ENCODE measurements at places on chromosomes 4 and X.

- DNase-seq = no peak
Observed at GRCh38 chr4:112288455-112288854, 2.8 kb upstream of the TIFA start.

- no peak for DNase-seq
Observed at GRCh38 chr4:85776579-85776978, 301.6 kb downstream of the ARHGAP24 start.

- DNase-seq = no peak
Observed at GRCh38 chr4:3463556-3464348, 646 bp downstream of the DOK7 start.

- no peak for DNase-seq
Observed at GRCh38 chr4:24872720-24873119, 40.1 kb downstream of the CCDC149 start.

GRCh38 chrX:53682885-53683555 is 3.5 kb downstream of the HUWE1 start:
- DNase-seq = peak; percentile 21

- DNase-seq = no peak
Observed at GRCh38 chr4:8732681-8733243, 138.9 kb downstream of the HMX1 start.

GRCh38 chr4:85728464-85728863 is 253.5 kb downstream of the ARHGAP24 start:
- DNase-seq = no peak

- no peak for DNase-seq
Observed at GRCh38 chrX:10726647-10727046, 106.3 kb upstream of the MID1 start.

GRCh38 chr4:45477311-45477733 is 646.5 kb downstream of the GABRG1 start:
- DNase-seq = no peak

DNA sequence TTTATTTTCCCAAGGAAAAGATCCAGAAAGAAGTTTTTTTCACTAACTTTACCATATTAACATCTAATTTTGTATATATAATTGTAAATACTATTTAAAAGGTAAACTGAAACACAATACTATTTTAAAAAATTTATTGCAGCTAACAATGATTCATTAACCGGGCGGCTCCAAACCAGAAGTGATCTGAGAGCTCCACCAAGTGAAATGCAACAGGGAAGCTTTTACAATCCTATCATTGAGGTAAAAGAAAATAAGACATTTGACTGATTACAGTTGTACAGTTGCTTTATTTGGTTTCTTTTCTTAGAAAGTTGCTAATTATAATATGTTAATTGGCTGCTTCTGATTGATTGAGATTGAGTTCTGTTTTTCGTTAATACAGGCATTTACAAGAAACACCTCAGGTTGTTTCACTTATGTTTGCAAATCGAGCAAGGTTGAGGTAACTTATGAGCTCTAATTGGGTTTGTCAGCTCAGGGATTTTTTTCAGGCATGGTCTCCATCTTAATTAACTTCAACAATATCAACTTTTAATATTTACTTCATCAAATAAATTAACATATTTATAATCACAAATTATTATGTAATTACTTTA is 220.2 kb upstream of the UGT8 start:
- no peak for DNase-seq

GRCh38 chr4:164779811-164780216 is 25.9 kb downstream of the SMIM31 start:
- peak; percentile 47 for DNase-seq

GRCh38 chr4:37615059-37615719 is 71.0 kb downstream of the RELL1 start:
- DNase-seq = no peak

DNA sequence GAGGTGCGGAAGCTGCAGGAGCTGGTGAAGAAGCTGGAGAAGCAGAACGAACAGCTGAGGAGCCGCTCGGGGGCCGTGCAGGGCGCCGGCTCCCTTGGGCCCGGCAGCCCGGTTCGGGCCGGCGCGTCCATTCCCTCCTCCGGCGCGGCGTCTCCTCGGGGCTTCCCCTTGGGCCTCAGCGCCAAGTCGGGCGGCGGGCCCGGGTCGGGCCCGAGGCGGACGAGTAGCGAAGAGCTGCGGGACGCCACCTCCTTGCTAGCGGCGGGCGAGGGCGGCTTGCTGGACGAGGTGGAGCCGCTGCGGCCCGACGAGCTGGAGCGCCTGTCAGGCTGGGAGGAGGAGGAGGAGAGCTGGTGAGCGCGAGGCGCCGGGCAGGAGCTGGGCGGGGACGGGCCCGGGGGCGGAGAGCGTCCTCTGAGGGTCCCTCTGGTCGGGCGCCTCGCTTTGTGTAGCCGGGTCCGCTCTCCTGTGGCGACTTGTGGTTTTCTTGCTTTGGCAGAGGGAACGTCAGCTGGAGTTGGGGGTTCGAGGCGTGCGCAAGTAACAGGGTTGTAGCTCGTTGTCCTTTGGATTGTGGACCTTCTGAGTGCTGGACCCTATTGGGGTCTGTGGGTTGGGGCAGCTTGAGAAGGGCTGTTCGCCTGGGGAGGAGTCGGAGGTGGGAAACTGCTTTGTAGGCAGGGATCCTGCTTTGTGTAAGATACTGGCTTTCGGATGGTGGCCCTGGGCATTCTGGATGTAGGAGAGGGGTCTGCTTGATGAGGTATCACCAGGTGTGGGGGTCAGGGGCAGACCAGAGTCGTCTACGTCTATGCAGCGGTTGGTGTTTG is 662 bp downstream of the SLAIN2 start:
- peak; percentile 56 for DNase-seq

- DNase-seq = peak; percentile 50
Observed at GRCh38 chrX:47316276-47317025, 53.9 kb upstream of the ZNF157 start.

GRCh38 chr4:16496501-16496900 is 270.2 kb upstream of the TAPT1 start:
- no peak for DNase-seq

GRCh38 chr4:149676076-149676475 is 139.6 kb downstream of the IQCM start:
- no peak for DNase-seq

DNA sequence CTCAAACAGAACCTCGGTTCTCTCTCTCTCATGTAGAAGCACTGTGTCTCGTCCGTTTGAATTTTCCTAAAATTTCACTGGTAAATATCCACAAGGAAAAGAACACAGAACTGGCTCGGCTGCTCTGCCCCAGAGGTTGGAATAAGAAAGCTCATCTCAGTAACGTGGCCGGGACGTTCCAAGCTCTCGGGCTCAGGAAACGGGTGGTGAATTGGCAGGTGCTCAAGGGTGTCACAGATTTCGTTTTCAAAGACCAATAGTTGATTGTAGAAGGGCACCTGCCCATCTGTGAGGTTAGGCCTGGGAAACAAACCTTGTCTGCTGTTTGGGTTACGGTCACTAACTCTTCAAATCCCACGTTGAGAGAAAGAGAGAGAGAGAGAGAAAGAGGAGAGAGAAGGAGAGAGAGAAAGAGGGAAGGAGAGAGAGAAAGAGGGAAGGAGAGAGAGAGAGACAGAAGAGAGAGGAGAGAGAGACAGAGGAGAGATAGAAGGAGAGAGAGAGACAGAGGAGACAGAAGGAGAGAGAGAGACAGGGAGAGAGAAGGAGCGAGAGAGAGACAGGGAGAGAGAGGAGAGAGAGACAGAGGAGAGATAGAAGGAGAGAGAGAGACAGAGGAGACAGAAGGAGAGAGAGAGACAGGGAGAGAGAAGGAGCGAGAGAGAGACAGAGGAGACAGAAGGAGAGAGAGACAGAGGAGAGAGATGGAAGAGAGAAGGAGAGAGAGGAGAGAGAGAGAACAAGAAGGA is 106.6 kb downstream of the CRLF2 start:
- no peak for DNase-seq

DNA sequence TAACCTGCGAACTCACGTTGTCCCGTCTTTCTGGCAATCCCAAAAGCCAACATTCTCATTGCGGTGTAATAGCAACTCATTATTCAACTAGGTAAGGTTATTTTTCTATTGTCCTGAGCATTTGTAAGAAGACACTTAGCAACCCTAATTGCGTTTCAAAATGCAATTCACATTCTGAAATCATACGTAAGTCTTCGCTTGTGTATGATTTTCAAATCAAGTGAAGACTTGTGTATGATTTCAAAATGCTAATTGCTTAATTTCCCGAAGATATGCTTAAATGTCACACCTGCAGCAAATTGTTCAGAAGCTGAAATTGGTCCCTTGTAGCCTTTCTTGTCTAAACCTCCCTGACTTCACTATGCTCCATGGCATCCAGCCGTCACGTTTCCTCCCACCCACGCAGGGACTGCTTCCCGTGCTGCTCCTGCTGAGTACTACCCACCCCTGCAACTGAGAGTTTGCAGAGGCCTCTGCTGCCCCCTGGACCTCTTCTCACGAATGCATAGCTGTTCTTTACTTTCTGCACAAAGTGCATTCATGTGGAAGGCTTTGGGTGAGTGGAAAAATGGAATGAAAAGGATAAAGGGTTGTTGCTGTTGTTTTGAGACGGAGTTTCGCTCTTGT is 40.8 kb upstream of the CLDN24 start:
- DNase-seq = no peak

GRCh38 chr4:37678624-37679023 is 7.6 kb downstream of the RELL1 start:
- no peak for DNase-seq

DNA sequence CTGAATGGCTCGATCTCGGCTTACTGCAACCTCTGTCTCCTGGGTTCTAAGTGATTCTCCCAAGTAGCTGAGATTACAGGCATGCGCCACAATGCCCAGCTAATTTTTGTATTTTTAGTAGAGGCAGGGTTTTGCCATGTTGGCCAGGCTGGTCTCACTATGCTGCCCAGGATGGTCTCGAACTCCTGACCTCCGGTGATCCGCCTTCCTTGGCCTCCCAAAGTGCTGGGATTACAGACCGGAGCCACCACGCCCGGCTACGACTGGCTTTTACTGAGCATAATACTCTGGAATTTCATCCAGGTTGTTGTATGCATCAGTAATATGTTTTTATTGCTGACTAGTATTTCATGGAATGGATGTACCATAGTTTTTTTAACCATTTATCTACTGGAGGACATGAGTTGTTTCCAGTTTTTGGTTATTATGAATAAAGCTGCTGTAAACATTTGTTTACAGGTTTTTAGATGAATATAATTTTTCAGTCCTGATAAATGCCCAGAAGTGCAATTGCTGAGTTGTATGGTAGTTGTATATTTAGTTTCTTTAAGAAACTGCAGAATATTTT is 31.2 kb downstream of the N4BP2 start:
- DNase-seq = no peak

DNA sequence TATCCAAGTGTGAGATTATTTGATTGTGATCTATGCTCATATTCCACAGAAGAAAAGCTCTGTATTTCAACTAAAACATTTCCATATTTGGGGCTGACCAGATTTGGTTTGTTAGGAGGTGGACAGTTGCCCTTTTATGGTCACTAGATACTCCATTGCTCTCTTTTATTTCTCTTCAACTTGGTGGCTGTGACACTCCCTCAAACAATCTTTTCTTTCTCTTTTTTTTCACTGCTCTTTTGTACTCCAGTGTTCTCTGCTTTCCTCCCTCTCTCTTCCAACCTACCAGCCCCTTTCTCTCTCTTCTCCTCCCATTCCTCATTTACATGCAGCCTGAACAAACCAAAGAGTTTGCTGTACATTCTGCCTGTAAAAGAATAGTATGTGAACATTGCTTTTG is 48.8 kb downstream of the RBPJ start:
- DNase-seq = no peak

DNA sequence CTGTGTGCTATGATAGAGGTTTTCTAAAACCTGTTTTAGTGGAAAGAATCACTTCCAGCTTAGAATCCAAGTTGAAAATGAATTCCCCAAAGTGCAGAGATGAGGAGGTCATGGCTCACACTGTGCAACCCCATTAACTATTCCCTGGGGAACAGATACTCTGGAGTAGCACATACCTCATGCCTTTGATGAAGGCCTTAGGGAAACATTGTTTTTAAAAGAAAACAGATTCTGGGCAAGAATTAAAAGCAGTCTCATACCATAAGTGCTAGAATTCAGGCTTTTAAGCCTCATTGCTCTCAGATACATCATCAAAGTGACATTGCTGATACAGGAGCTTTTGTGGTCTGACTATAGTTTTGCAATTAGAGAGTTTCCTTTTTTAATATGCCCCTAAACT is 115.1 kb downstream of the NDST4 start:
- no peak for DNase-seq

DNA sequence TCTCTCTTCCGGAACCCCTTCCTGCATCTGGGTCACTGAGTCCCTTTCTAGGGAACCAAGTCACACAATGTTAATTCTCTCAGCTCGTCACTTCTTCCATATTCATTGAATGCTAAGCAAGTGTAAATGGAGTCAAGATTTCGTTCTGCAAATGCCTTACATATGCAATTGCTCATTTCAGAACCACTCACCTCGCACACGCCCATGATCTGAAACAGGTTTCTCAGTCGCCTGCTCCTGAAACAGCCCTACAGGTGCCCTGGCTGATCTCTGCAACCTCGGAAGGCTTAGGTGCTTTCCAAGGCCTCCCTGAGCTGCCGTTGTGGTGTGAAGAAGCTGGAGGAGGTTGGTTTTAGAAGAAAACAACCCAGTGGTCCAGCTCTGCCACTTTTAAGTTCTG is 100.8 kb upstream of the MSX1 start:
- DNase-seq = no peak

DNA sequence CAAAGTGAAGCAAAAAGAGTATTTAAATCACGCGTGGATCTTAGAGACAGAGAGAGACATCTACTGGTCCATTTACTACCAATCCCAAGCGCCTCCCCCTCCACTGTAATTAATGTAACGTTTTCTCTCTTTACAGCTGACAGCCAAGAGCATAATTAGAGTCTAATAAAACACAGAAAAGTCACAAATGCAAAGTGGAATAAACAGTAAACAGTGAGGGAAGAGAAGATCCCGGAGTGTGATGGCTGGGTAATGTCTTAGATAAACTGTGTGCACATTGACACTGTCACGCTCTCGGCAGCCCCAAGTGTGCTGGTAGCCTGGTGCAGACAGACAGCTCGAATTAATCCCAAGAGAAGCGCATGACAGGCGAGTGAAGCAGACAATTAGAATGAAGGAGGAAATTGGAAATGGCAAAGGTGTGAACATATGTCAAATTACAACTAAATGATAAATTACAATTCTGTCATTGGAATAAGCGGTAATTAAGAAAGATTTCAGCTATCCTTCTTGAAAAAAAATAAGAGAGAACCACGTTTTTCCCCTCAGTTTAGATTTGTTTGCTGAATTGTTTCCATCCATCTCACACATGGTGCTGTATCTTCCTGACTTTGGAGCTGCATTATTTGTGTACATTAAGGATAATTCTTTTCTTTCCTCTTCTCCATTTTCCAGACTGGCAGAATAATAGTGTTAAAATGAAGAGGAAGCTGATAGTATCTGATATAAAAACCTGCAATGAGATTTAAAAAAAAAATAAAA is 100.1 kb downstream of the CXXC4 start:
- no peak for DNase-seq

- DNase-seq = no peak
Observed at GRCh38 chr4:155889031-155889793, 14.3 kb upstream of the TDO2 start.

- DNase-seq = no peak
Observed at GRCh38 chr4:88698519-88698918, 890 bp upstream of the NAP1L5 start.

- DNase-seq = no peak
Observed at GRCh38 chrX:15072880-15073279, 197.0 kb downstream of the ASB9 start.

Data from neural crest cell (in vitro differentiated cells).